ENCODE measurements at places on chromosomes 3 and 15.

DNA sequence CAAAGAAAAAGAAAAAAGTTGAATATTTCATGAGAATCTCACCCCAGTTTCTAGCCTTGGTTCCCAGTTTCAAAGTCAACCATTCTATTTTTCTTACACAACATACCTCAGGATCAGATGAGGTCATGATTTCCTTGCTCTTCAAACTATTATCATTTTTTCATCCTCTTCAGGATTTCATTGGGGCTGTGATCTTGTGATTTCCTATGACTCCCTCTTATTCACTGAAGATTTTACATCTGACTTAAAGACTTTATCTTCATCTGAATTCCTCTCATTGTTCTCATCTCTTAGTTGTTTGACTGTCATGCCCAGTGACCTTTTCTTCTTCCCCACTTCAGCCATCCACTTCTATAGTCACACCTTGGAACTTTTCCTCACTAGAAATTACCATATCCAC is 3.1 kb upstream of the C3orf33 start:
- DNase-seq: no peak

- DNase-seq: no peak
Observed at GRCh38 chr15:53739651-53740050, 19.8 kb downstream of the WDR72 start.

- DNase-seq: no peak
Observed at GRCh38 chr15:94119298-94119811, 112.0 kb upstream of the MCTP2 start.

DNA sequence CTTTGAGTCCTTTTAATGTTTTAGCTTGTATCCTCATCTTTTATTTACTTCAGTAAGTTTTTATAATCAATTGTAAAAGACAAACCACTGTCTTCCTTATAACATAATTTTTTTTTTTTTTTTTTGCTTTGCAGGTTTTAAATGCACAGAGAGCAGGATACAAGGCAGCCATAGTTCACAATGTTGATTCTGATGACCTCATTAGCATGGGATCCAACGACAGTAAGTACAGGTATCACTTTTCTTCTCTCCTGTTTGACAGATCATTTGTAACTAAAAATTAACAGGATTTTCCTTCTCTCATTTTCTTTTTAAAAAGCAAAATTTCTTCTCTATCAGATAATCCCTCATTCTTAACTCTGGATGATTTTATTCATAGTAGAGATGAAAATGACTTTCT is 75.4 kb downstream of the PFN2 start:
- DNase-seq: no peak

DNA sequence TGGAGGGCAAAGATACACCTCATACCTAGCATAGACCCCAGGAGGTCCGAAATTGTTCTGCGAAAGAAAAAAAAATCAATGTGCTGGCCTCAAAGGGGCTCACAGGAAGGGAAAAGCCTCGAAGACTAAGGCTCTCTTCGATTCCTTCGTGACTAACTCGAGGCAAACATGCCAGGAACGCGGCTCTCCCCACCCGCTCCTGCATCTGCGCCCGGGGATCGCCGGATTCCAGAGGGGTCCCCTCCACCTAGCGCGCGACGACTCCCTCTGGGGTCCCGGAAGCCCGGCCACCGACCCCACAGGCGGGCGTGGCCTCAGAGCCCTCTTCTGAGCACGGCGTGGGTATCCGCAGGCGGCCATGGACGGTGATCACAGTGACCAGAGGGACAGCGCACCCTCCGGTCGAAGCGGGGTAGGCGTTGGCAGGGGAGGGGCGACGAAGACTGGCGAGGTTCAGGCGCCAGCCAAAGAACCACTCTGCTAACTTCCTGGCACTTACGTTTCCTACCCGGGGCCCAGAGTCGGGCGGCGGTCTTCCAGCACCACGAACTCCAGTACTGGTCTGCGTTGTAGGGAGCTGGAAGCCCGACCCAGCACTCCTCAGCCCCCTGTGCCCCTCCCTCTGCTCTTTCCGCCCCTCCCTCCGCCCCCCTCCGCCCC is 515 bp upstream of the EIF3J start:
- no peak for DNase-seq

DNA sequence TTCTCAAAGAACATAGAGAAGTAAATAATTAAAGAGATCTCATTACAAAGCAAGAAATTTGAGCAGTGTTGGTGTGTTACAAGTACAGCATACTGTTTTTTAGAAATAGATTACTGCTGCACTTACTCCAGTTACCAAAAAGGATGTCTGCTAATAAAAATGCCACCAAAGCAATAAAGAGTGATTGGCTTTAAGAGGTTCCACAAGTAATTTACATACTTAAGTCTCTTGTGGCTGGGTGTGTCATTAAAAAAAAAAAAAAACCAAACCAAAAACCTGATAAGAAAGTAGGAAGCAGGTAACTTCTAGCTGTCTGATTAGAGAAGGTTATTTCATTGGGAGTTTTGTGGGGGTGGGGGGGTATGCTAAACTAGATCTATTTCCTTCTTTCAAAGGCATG is 15.2 kb downstream of the RAB11A start:
- DNase-seq: peak; percentile 16

- DNase-seq: no peak
Observed at GRCh38 chr3:100635273-100635701, 25.9 kb downstream of the ADGRG7 start.

GRCh38 chr15:101476756-101477155 is 12.8 kb downstream of the PCSK6 start:
- DNase-seq: no peak

- DNase-seq: no peak
Observed at GRCh38 chr3:188126276-188126675, 27.7 kb upstream of the LPP start.

GRCh38 chr3:196348698-196349097 is 10.5 kb upstream of the TM4SF19 start:
- DNase-seq: no peak

DNA sequence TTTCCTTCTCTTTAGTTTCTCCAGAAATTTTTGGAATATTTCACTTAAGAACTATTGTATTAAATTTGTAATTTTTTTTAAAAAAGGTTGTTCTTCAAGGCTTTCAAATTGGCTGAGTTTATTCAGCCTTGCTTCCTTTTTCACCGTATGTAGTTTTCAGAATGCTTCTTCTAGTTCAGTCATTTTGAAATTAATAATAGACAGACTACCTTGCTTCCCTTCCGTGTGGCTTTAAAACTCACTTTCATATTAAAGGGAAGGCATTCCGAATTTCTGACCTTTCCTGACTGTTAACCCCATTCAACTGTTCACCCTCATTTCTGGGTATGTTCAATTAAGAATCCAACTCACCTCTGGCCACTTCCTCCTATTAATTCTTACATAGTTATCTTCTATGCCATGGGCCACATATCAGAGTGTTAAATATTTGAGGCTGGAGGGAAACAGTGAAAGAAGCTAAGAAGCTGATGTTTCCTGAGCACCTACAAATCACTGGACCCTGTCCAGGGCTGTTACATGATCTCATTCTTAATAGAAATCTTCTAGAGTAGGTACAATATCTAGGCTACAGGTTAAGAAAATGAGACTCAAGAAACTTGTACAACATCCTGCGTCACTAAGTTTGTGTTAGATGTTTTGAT is 237.5 kb downstream of the P3H2 start:
- DNase-seq: no peak

- DNase-seq: no peak
Observed at GRCh38 chr3:42214064-42214463, 51.9 kb downstream of the CCK start.

- DNase-seq: no peak
Observed at GRCh38 chr15:48596415-48596814, 49.1 kb downstream of the FBN1 start.

DNA sequence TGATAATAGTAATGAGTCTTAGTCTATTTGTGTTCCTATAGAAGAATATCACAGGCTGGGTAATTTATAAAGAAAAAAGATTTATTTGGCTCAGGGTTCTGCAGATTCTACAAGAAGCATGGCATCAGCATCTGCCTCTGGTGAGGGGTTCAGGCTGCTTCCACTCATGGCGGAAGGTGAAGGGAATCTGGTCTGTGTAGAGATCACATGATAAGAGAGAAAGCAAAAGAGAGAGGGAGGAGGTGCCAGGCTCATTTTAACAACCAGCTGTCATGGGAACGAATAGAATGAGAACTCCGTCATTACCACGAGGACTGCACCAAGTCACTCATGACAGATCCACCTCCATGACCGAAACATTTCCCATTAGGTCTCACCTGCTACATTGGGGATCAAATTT is 664.0 kb upstream of the SGO1 start:
- DNase-seq: no peak

DNA sequence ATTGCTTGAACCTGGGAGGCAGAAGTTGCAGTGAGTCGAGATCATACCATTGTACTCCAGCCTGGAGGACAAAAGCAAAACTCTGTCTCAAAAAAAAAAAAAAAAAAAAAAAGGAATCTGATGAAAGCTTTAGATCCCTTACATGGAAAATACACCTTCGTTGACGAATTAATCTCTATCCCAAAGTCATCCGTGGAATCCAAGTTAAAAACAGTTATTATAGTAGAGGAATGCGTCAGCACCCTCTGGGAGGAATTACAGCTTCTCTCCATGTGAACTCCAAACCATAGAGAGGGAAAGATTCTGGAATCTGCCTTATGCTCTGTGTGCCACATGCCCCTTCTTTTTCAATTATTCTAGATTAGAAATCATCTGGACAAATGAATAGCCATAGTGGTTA is 192.3 kb upstream of the C2CD4B start:
- DNase-seq: no peak

DNA sequence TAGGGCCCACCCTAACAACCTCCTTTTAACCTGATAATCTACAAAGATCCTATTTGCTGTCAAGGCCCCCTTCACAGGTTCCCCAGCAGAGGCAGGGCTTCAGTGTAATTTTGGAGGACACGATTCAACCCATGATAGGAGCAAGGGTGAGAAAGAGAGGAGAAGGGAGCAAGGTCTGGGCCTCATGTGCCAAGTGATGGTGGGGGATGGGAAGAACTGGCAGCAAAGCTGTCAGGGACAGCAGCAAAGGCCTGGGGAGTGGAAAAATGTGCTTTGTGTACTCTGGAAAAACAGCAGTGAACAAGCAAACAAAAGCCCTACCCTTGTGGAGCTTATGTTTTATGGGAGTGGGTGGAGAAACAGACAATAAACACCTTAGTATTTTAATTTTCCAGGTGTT is 2.7 kb upstream of the GALNT15 start:
- DNase-seq: no peak

GRCh38 chr3:193016437-193016901 is 98.8 kb upstream of the MB21D2 start:
- no peak for DNase-seq

DNA sequence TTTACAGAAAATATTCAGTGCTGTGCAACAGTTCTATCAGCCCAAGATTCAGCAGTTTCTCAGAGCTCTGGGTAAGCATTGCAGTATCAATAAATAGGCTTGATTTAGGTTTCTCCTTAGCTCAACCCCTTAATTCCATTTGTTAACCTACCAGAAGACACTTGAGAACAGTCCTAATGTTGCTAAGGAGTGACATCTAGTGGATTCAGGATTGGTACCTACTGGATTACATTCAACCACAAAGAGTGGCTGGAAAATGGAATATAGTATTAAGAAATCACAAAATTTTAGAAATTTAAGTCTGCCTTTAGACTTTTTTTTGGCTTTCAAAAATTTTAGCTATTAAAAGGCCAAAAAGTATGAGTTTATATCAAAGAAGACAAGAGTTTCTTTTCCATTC is 34.7 kb downstream of the POLG start:
- no peak for DNase-seq

DNA sequence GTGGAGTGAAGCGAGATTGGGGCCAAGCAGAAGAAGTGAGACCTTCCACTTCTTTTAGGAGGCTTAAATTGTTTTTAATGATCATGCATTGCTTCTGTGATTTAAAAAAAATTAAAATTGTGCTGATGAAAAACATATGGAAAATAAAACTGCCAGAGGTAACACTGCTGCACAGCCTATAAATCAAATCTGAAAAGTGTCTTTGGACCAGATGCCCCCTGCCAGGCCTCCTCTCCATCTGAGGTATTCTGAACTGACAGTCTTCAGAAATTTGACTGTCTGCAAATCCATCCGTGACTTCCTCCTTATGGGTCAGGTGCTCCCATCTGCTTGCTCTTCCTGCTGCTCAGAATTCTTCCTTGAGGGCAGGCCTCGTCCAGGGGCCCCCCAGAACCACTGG is 108.5 kb upstream of the NR2E3 start:
- no peak for DNase-seq

DNA sequence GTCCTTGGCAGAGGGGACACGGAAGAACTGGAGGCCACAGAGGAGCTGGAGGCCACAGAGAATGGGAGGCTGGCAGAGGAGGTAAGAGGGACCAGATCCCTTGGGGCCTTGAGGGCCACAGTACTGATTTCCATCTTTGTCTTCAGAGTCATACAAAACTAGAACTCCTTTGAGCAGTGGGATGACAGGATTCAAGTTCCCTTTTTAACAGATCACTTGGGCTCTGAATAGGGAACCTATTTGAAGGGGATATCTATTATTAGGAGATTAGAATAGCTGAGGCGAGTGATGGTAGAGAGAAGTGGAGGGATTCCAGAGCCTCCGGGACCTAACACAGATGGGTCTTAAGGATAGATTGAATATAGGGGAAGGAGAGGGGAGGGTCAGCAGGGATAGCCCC is 55.7 kb downstream of the OXNAD1 start:
- no peak for DNase-seq

GRCh38 chr3:25904206-25904605 is 114.3 kb downstream of the OXSM start:
- no peak for DNase-seq

DNA sequence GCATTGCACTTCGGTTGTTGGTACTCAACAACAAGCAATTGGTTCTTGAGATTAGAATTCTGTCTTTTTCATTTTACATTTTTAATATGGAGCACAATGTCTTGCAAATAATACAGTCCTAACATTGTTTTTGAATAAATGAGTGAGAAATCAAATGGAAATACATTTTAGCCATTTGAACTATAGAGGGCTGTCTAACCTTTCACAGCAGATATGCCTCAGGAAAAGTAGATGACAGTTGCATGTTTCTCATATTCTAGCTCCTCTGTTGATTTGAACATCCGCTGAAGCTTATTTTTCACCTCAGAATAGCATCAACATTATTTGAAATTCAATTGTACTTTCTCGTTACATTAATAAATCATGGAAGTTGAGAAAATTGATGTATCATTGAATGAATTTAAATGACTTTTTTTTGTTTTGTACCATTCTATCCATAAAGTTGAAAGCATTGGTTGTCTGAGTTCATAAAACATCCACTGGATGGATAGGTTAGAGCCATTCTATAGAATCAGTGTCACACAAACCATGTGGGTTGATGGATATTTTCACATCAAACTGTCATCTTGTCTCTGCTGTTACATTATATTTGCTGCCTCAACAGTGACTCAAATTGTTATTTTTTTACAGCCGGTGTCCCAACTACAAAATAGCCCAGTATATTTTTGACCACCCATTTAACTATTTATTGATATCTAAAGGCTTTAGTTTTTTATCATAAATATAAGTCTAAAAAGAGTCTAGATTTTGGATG is 928.3 kb downstream of the NSUN3 start:
- no peak for DNase-seq

- DNase-seq: no peak
Observed at GRCh38 chr3:197830308-197830966, 39.4 kb downstream of the LRCH3 start.

- no peak for DNase-seq
Observed at GRCh38 chr3:71345429-71346040, 238.0 kb downstream of the FOXP1 start.

- no peak for DNase-seq
Observed at GRCh38 chr3:9685216-9686049, 18.2 kb upstream of the CPNE9 start.

GRCh38 chr15:98537516-98538060 is 110.8 kb upstream of the IGF1R start:
- DNase-seq: no peak

Data from memory B cell (primary cell).